ENCODE measurements at places on chromosomes 12 and 14.

GRCh38 chr14:52923902-52924575, 26.8 kb downstream of the FERMT2 start:
- no peak for DNase-seq

- no peak for DNase-seq
These were observed 516 bp upstream of the LGALS3 start for GRCh38 chr14:55128386-55129085.

DNA sequence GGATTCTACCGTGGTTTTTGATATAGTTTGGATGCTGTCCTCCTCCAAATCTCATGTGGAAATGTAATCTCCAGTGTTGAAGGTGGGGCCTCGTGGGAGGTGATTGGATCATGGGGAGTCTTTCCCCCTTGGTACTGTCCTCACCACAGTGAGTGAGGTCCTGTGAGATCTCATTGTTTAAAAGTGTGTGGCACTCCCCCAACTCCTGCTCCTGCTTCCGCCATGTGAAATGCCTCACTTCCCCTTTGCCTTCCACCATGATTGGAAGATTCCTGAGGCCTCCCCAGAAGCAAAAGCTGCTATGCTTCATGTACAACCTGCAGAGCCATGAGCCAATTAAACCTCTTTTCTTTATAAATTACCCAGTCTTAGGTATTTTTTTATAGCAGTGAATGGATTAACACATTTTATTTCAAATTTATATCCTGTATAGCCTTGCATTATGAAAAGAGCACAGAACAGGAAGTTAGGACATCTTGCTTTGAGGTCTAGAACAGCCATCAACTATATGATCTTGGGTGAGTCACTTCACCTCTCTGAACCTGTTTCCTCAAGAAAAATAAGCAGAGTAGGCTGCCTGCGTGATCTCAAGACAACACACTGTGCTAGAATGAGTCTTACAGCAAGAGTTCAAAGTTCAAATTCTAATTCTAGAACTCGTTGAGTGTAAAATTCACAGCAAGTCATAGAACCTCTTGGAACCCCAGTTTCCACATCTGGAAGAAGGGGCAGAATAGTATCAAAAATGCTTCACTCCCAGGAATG, 160.9 kb upstream of the EEA1 start:
- DNase-seq = no peak

GRCh38 chr14:56145965-56146364, 27.8 kb downstream of the PELI2 start:
- no peak for DNase-seq

- no peak for DNase-seq
These were observed 38.6 kb upstream of the VPS33A start for GRCh38 chr12:122304924-122305323.

- no peak for DNase-seq
These were observed 53.0 kb downstream of the SMUG1 start for GRCh38 chr12:54135621-54136350.

DNA sequence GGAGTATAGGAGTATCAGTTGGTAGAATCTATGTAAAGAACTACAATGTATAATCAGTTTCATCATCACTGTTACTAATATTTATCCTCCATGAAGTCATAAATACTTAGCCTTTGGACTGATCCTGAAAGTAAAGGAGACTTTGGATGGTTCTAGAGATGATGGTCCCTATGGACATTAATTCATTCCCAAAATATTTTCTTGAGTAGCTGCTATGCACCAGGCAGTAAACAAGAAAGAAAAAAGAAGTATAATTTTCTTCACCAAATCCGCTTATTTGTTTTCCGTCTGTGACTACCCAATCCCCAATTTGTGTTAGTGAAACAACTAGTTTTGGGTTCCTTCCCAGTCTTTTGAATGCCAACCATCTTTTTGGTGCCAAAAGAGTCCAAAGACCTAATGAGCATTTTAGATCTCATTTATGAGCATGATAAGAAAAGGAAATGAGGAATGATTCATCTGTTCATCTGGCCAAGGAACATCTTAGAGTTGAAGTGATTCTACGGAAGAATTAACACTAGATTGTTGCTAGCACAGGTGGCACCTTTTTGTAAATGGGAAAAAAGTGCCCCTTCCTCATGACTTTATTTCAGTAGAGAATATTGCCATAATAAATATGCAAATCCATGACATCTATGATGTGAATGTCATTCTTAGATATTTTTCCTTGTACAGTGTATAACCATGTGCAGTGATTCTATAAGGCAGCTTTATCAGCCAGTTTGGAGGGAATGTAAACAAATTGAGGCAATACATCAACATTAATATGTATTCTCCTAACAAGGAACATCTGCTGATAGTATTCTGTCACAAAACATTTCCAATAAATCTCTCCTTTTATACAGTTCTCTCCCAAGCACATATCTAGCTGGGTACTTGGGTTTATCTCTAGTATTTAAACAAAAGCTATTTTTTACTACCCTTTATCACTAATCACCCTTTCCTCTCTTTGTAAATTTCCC, 85.1 kb upstream of the CCDC91 start:
- DNase-seq = no peak

DNA sequence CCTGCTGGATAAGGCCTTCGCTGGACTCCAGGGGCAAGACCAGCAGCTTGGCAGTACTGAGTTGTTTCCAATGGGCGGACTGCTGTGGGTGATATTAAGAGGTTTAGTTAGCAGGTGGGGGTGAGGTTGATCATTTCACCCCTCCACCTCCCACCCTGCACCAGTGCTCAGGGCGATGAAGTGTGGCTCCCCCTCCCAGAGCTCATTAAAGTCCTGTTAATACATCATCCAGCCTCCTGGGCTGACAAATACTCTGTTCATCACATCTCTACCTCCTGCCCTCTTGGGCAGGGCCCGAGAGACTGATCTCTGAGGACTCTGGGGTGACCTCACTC, 2.4 kb upstream of the FIGNL2 start:
- DNase-seq = no peak

- no peak for DNase-seq
These were observed 3.3 kb downstream of the ZC3H10 start for GRCh38 chr12:56121204-56121870.

GRCh38 chr12:110039085-110039807, 9.1 kb downstream of the C12orf76 start:
- no peak for DNase-seq

DNA sequence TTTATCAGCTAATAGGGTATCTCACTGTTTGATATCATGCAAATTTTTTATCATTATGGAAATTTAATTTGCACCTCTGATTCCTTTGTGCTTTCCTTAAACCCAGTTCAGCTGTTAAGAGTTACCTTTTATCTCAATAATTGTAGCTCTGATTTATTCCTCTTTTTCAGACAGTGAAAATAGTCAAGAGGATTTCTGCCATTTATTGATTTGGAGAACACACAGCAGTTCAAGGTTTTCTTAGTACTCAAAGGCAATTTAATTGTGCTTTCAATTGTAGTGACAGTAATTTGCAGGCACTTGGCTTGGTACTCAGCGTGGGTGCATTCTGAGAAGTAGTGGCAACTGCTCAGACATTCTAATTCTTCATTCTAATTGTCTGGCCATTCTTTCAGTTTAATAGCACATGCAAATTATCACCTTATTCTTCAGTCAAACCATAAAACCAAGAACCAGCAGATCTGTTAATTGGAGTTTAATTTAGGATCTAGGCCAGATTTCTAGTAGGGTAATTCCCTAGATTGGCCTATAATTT, 709.3 kb downstream of the RPS29 start:
- no peak for DNase-seq

DNA sequence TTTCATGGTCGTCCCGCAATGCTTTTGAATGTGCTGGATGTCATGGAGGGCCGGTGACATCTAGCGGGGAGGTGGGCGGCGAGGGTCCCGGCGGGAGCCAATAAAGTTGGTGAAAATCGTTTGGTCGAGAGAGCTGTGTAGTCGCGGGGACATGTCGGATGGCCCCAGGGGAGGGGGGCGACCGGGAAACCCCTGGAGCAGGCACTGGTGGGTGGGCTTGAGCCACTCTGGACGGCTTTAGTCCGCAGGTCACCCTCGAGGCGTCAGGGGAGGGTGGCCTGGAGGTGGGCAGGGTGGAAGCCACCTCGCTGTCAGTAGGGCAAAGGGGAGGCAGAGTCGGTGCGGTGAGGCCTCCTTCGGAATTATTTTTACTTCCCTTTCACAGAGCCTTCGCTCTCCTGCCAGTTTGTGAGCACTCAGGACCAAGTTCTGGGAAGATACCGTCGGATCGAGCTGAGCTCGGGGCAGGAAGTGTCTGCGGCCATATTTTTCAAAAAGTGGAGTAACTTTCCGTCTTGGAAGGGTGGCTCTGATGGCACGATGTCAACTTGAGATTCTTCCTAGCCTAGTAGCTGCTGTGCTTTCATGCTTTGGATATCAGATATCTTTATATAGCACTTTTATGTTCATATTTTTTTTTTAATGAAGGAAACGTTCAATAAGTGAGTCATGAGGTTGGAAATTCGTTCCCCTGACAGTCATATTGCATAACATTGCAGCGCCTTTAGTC, 28.2 kb downstream of the WBP11 start:
- no peak for DNase-seq

DNA sequence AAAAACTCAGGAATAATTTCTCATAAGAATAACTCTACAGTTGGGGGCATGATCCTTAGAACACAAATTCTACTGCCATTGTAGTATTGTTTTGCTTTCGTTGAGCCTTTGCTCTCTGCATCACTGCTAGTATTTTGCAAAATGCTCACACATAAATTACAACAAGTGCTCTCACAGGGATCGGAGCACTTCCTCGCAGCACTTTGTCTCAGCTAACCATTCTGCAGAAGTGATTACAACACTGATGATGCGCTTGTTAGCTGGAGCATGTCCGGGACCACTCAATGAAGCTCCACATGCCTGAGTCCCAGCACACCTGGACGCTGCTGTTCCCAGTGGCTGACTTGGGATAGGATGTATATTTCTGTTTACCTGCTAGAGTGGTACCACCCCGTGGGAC, 31.6 kb downstream of the MOAP1 start:
- no peak for DNase-seq

- DNase-seq = no peak
These were observed 275.9 kb upstream of the KITLG start for GRCh38 chr12:88856201-88856600.

GRCh38 chr14:86505808-86506207, 975.9 kb downstream of the FLRT2 start:
- no peak for DNase-seq

DNA sequence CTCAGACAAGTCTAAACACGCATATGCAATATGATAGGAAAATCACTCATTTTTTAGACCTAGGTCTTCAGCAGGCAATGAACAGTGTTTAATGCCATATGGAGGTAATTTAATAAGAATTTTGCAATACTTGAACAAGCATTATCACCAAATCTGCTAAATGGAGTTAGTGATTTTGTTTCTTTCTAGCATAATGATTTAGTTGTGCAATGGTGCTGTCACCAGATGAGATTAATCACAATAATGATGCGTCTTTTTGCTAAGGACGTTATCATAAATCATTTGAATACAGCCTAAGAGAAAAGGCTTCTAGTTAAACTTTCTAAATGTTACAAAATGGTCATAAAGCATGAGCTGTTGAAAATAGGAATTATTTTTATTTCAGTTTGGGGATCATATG, 170.0 kb upstream of the SLC16A7 start:
- no peak for DNase-seq

GRCh38 chr14:23245282-23245681, 7.5 kb downstream of the RNF212B start:
- no peak for DNase-seq

DNA sequence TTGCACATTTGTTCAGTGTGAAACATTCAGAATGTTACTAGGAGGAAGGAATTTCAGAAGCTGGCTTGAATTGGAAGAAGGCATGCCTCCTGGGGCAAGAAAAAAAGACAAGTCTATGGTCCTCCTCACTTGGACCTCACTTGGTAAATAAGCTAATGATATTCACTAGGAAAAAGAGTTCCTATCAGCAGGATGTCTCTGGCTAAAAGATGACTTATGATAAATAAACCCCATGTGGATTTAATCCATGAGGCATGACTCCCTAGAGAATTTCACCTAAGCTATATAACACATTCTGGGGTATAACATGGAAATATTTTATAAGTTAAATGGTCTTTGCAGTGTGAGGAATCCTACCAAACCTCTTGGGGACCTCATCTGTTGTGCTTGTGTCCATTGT, 199.9 kb downstream of the LRIG3 start:
- DNase-seq = no peak

GRCh38 chr12:131368668-131369071, 342.2 kb upstream of the SFSWAP start:
- DNase-seq = no peak

- no peak for DNase-seq
These were observed 191.8 kb downstream of the SLC16A7 start for GRCh38 chr12:59787610-59788009.

- no peak for DNase-seq
These were observed 864.2 kb upstream of the MGAT4C start for GRCh38 chr12:87120440-87120839.

DNA sequence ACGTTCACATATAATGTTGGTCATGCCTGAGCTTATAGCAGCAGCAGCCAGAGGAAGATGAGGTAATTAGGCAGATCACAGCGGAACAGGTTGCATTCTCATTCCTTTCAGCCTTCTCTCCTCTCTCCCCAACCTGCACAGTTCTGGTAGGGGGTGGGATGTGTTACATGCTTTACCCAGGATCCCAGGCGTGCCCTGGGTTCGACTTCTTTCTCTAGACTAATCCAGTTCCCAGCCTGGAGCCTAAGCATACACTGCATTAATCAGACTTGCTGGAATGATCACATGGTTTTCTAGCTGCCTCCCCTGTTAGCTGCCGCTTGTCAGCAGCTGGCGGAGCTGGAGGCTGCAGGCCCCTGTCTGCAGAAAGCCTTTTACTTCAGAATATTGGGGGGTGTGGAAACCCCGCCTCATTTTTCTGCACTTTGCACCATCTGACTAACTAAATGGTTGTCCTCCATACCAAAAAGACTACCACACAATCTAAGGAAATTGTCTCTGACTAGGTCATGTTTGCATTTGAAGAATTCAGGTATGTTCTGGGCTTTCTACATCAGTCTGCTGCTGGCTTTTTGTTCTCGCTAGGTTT, 46.0 kb upstream of the EVL start:
- no peak for DNase-seq

DNA sequence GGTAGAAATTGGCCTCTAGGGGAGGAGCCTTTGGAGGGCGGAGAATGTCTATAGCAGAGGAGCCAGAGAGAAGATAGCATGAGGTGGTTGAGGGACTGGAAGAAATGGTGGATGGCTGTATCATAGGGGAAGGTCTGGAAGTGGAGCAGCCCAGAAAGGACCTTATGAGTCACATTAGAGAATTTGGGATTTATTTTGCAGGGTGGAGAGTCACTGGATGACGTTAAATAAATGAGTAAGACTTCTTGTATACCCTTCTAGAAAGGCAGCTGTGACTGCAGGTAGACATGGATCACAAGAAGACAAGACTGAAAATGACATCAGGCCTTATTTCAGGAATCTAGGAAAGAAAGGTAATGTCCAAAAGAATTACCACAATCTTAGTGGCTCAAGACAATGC, 208.2 kb upstream of the TMTC1 start:
- no peak for DNase-seq

DNA sequence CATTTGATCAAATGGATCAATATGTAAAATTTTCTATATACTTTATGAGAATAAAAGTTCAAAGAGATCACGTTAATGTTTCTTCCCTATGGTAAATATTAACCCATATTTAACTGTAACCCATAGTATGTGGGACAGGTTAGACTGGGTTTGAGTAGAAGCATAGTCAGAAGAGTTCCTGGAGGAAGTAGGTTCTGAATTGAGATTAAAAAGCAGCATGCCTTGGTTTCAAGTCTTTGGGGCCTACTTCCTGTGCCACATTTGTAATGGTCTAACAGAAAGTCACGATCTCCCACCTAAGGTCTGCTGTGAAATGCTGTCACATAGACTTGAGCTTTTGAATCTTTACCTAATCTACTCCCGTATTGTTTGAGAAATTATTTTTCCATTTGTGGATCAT, 63.8 kb downstream of the FIGNL2 start:
- no peak for DNase-seq

- DNase-seq = no peak
These were observed 99.1 kb upstream of the CCND2 start for GRCh38 chr12:4174417-4174816.
